ENCODE measurements at places on chromosomes 2 and 18.

DNA sequence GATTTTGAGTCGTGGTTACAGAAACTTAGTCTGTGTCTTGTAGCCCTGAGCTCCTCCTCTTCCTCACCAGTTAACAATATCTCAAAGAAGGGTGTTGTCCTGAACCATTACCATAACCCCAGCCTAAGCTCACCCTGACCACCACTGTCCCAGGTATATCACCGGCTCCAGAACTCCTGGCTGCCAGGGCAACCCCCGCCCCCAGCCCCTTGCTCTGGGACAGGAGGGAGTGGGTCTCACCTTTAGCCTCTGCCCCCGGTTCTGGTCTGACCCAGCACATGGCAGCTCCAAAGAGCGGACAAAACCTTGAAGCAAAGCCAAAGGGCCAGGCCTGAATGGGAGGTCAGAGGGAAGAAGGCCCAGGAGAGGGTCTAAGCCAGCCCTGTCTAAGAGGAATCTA lies 5.6 kb upstream of the PSMD1 start:
- DNase-seq: no peak

- DNase-seq: no peak
These were observed 152.2 kb downstream of the MYT1L start for GRCh38 chr2:2178921-2179320.

- DNase-seq: no peak
These were observed 47.6 kb upstream of the ZFP36L2 start for GRCh38 chr2:43274055-43274454.

- DNase-seq: no peak
These were observed 137.1 kb upstream of the NDUFV2 start for GRCh38 chr18:8965398-8965797.

DNA sequence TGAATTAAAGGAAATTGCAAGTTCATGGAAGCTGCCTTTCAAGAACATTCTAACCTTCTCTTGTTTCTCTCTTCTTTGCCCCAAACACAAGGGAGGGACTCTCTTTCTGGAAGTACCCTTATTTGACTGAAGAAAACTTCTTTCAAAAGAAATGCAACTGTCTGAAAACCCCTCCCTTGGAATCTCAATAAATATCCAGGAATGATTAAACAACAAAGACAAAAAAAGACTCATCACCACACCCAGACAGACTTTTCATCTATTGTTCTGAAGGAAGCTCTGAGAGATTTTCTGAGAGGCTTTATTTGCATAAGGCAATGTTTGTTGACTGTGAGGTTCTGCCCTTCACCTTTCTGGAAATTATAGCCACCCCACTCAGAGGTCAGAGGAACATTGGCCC lies 1260.9 kb downstream of the LRP1B start:
- no peak for DNase-seq

GRCh38 chr2:45102579-45103117 lies 93.4 kb upstream of the SIX2 start:
- DNase-seq: no peak

DNA sequence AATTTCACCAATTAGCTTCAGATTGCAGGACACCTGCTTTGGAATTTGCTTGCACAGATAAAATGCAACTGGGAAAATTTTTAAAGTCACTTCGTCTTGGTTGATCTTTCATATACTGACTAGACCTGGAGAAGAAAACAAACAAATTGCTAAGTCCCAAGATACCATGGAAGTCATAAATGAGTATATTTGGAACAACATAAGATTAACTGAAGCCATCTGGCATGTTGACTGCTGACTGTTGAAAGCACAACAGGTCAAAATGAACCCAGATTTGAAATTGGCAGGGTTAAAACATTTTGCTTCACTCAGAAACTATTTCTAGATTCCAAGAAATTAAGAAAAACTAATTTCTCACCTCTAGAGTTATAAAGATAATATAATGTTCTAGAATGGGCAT lies 470.7 kb downstream of the LPIN1 start:
- no peak for DNase-seq

- no peak for DNase-seq
These were observed 130.9 kb upstream of the SMAD7 start for GRCh38 chr18:49081511-49082155.

- no peak for DNase-seq
These were observed 553.3 kb upstream of the TNP1 start for GRCh38 chr2:217413193-217413592.

DNA sequence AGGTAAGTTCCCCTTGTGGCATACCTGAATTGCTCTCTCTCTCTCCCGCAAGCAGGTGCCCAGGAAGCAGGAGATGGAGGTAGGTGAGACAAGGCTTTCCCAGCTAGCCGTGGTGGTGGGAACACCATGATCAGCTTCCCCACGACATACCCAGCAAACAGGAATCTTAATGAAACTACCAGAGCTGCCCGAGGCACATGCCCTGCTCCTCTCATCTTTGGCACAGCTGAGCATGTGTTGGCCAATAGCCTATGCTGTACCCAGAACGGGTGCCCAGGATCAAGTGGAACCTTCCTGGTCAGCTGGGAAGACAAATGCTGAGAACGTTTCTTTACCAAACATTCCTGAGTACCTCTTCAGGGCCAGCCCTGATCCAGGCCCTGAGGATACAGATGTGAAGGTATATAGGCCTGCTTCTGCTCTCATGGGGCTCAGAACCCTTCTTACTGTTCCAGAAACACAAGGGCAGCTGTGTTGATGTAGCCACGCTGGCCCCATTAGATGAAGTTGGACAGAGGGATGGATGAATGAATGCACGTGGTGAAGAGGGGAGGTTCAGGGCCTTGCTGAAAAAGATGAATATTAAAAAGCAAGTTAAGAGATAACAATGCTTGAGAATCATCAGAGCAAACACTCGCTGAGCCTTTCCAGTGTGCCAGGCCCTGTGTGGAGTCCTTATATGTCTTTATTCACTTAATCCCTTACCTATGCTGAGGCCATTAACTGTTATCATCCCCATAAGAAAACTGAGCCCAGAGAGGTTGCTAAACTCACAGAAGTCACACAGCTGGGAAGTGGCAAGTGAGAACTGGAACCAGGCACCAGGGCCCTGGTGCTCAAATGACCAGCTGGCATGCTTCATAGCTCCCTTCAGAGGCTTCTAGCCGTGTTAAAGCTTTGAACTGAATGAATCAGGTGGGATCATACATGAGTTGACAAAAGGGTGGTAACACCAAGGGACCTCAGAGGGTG lies 68.8 kb upstream of the TMEM247 start:
- DNase-seq: no peak

- DNase-seq: no peak
These were observed 124.7 kb upstream of the ARL5A start for GRCh38 chr2:151952691-151953456.

GRCh38 chr2:164964700-164965099 lies 9.4 kb upstream of the SLC38A11 start:
- DNase-seq: no peak

GRCh38 chr2:97919858-97920257 lies 75.9 kb downstream of the TMEM131 start:
- DNase-seq: no peak

GRCh38 chr2:27776097-27776496 lies 4.6 kb downstream of the MRPL33 start:
- no peak for DNase-seq

DNA sequence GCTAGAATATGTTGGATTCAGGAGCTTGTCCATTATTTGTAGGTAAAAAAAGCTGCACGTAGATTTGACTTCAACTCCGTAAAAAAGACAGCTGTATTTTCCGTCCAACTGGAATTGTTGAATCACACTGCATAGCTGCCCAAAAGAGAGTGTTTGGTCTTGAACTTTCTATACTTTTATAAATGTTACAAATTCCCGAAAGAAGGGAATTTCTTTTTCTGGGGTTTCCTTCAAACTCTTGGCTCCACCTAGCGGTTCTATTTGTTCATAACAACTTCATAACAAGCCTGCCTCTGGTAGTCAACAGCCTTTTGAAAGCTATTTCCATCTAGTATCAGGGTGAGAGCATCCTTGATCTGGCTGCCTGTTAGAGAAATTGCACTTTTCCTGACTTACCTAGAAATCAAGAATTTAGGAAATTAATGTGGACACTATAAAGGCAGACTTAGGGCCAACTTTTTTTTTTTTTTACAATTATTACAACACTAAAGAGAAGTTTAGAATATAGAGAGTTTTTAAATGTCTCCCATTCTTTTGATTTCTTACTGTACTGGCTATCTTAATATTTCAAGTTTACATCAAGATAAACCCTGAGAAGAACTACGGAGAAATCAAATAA lies 48.1 kb downstream of the TMEM185B start:
- no peak for DNase-seq

DNA sequence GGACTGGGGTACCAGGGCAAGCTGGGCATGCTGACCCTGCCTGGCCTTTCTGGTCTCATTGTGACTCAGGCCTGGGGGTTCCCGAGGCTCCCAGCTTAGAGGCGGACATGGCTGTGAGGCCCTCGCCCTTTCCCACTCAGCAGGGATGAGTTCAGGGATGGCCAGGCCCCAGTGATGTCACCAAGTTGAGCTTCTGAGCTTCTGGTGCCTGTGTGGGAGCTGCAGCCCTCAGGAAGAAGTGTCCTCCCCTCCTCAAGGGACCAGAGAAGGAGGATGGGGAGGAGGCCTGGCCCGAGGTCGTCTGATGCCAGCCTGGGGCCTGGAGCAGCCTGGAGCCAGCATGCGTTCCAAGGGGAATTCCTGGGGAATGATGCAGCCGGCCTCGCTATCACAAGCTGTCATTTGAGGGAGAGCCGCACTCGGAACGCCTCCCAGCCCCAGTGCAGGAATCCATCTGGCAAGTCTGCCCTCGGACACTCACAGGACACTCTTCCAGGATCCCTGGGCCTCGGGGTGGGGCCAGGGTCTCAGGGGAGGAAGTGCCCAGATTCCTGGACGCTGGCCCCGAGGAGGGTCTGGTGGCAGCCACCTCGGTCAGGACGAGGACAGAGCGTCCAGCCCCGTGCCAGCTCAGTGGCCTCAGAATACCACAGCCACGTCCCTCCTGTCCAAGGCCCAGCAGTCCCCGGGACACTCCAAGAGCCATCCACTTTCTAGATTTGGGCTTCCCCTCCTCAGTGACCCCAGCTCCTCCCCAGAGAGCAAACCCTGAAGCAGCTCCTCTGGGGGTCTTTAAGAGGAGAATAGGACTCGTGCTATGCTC lies 61.2 kb upstream of the GPC1 start:
- DNase-seq: no peak

DNA sequence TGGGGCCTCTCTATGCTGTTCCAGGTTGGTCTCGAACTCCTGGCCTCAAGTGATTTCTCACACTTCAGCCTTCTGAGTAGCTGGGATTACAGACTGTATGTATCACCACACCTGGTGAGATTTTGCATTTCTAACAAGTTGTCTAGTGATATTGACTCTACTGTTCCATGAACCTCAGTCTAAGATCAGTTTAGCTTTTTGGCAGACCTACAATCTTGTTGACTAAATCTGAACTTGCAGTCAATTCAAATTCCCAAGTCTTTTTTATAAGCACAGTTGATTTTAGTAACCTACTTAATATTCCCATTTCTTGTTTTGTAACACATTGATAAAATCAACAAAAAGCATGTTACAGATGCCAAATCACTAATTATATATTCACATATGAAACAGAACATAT lies 266.1 kb upstream of the CYP26B1 start:
- no peak for DNase-seq

DNA sequence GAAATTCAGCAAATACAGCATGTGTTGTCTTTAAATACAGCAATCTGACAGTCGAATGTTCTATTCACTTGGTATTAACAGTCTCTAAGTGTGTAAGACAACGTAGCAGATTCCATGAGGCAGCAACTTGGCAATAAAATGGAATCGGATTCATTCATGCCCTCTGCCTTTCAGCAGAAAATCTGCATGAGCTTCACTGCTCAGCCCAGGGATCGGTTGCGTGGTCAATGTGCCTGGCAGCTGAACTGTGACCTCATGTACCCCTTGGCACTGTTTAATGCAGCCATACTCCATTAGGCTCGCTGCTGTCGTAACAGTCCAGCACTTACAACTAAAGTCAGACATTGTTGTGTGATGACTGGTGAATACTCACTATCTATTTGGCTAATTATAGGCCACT lies 17.7 kb upstream of the RGPD4 start:
- no peak for DNase-seq

GRCh38 chr2:170843656-170844055 lies 27.0 kb downstream of the GAD1 start:
- no peak for DNase-seq

- no peak for DNase-seq
These were observed 159.8 kb downstream of the TAF4B start for GRCh38 chr18:26386002-26386401.

DNA sequence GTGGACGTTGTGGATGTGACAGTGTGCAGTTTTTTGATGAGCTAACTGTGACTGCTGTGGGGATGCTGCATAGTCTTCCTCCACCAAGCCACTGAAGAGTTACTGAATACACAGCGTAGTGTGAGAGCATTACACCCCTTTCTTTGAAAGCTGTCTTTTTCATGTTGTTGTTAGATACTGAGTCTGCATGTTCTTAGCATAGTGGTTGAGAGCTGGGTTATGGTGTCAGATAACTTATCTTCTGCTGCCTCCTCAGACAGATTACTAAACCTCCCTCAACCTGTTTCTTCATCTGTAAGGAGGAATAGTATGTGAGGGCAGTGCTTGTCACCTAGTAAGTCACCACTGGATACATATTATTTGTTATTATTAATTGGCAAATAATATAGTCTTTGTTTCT lies 63.2 kb downstream of the CEP192 start:
- no peak for DNase-seq

GRCh38 chr18:63773551-63773950 lies 1.7 kb upstream of the SERPINB7 start:
- DNase-seq: no peak

DNA sequence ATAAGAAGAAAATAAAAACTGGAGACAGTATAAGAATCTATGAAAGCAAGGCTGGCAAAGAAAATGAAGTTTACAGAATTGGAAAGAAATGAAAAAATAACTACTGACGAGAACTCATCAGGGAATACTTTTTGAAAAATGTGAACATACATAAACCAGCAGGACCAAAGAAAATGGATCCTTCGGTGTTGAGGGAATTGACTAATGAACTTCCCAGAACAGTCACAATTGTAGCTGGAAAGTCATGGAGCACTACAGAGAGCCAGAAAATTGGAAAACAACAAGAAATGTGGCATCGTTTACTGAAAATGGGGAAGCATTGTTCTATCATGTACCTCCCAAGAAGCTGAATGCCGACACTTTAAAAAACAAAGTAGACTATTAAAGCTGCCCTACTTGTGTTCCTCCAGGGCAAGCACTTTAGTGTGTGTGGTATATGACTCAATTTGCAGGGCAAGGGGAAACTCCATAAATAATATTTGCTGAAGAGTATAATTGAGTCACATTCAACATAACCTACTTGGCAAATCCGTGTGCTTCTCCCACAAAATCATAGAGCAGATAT lies 1221.6 kb upstream of the NRXN1 start:
- no peak for DNase-seq

- no peak for DNase-seq
These were observed 871.8 kb downstream of the SLC4A3 start for GRCh38 chr2:220499225-220499624.

GRCh38 chr2:97806738-97807618 lies 93.6 kb downstream of the ZAP70 start:
- DNase-seq: peak; percentile 54

DNA sequence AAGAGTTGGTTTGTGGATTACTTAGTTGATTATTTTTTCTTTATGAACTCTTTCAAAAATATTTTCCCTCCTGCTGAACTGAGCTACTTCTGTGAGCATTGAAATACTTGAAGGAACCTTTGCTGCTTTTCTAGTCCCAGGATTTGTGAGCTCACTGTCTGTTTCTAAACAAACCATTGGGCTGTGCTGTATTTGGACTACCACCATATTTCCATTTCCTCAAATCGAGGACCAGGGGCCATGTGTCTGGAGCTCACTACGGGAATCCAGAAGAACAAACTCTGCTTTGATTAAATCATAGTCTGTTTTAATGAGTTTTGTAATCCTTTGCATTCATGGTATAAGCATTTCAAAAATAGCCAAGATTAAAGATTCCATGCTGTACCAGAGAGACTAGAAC lies 1.3 kb downstream of the MRPL33 start:
- no peak for DNase-seq
